ENCODE measurements at places on chromosomes 6 and 20. TPM values are rescaled to one million over a fixed set of nuclear protein-coding genes. Genes with fewer than 3 reads are reported as not detected.

- peaks cover 56% of the 10 kb centered on the region for H3K36me3 ChIP-seq
- peak overlapping the region; percentile 93 for H3K27ac ChIP-seq
- no peaks in the 10 kb centered on the region for H3K27me3 ChIP-seq
Measured at GRCh38 chr6:35309611-35310264, 12.1 kb downstream of the DEF6 start.

The APOBEC2 gene
- not detected for total RNA-seq

- DNase-seq = no peak
- no peaks in the 10 kb centered on the region for H3K36me3 ChIP-seq
- no peak overlapping the region for H3K4me3 ChIP-seq
- H3K27ac ChIP-seq = no peak overlapping the region
- peaks cover 16% of the 10 kb centered on the region for H3K27me3 ChIP-seq
- H3K4me1 ChIP-seq = peaks cover 27% of the 10 kb centered on the region
Measured at GRCh38 chr6:16823718-16824352, 62.6 kb upstream of the ATXN1 start.

The FOXS1 gene
- total RNA-seq = not detected

The OR2B6 gene
- not detected for total RNA-seq

DNA sequence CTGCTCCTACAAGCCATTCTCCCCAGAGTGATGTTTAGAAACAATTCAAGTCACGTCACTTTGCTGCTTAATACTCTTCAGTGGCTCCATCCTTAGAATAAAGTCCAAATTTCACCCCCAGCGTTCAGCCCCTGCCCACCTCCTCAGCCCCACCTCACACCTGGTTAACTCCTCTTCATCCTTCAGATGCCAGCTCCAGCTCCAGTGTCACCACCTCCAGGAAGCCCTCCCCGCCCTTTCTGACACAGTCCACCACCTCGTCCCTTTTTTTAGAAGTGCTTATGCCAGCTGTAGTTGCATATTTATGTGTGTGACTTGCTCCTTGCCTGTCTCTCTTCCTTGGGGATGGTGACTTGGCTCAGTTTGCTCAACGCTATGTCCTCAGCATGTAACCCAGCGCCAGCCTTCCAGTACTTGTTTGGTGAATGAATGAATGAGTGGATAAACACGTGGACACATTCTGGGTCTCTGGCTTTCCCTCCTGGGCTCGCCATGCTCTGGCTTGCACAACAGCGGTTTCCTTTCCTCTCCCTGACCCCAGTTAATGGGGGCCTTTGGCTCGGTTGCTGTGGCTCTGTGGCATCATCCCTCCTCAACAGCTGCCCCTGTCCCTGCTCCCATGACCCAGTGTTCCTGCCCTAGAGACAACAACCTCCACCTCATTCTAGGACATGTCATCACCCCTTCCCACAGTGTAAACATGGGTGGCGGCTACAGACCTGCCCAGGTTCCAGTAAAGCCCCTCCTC is 3.7 kb upstream of the IP6K3 start:
- no peaks in the 10 kb centered on the region for H3K4me1 ChIP-seq
- H3K27ac ChIP-seq = no peak overlapping the region
- H3K4me3 ChIP-seq = no peak overlapping the region
- peaks cover 9% of the 10 kb centered on the region for H3K27me3 ChIP-seq
- DNase-seq = no peak

- H3K27ac ChIP-seq = peak overlapping the region; percentile 24
Measured at GRCh38 chr20:48657426-48658197, 170.2 kb downstream of the PREX1 start.

- no peak overlapping the region for H3K4me3 ChIP-seq
- H3K27ac ChIP-seq = no peak overlapping the region
- peaks cover 18% of the 10 kb centered on the region for H3K27me3 ChIP-seq
- H3K4me1 ChIP-seq = no peaks in the 10 kb centered on the region
- H3K36me3 ChIP-seq = peaks cover 2% of the 10 kb centered on the region
Measured at GRCh38 chr20:2759143-2759542, 41.3 kb downstream of the CPXM1 start.

GRCh38 chr20:21693322-21693721 is 12.1 kb upstream of the PAX1 start:
- no peak overlapping the region for H3K27ac ChIP-seq
- no peaks in the 10 kb centered on the region for H3K4me1 ChIP-seq
- no peak for DNase-seq

DNA sequence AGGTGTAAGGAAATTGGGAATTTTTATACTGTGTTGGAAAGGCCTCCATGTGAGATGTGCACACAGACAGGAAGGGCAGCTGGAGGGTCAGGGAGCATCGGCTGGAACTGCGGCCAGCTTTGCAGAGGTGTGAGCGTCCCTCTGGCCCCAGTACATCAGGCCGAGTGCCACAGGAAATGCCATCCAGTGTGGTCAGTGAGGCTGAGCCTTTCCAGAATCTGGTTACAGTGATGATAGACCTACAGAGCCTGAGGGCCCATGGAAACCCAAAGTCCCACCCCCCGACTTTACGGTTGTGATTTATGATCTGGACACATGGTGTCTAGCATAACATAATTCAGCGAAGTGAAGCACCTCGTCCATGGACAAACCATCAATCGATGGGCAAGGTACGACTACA is 137.3 kb upstream of the PDE10A start:
- DNase-seq = no peak
- H3K36me3 ChIP-seq = no peaks in the 10 kb centered on the region
- H3K4me3 ChIP-seq = no peak overlapping the region
- H3K27me3 ChIP-seq = peaks cover 10% of the 10 kb centered on the region
- no peaks in the 10 kb centered on the region for H3K4me1 ChIP-seq
- no peak overlapping the region for H3K27ac ChIP-seq

DNA sequence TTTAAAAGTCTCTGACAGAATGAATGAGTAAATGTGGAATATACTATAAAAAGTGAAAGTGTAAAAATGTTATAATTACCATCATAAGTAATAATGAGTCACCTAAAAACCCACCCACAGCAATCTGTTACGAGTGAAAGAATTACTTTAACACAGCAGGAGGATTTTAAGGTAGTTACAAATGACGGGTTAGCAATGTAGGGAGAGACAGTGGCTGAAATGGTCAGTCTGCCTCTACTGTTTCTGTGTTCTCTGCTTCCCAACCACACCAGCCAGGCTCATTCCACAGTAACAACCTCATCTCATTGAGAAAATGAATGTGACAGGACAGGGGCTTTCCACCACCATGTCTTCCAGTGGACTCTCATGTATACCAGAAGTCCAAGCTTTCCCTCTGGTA is 124.4 kb upstream of the KCNK16 start:
- no peak overlapping the region for H3K4me3 ChIP-seq
- H3K27ac ChIP-seq = no peak overlapping the region
- no peaks in the 10 kb centered on the region for H3K4me1 ChIP-seq
- no peak for DNase-seq
- H3K36me3 ChIP-seq = no peaks in the 10 kb centered on the region
- H3K27me3 ChIP-seq = no peaks in the 10 kb centered on the region

The SLC22A2 gene
- not detected for total RNA-seq

GRCh38 chr6:43628393-43629103 is 516 bp downstream of the GTPBP2 start:
- H3K4me1 ChIP-seq = peaks cover 42% of the 10 kb centered on the region
- peak; percentile 48 for DNase-seq
- peak overlapping the region; percentile 90 for H3K27ac ChIP-seq
- peak overlapping the region; percentile 99 for H3K4me3 ChIP-seq
- H3K27me3 ChIP-seq = no peaks in the 10 kb centered on the region
- peaks cover 34% of the 10 kb centered on the region for H3K36me3 ChIP-seq

GRCh38 chr20:51184289-51184688 is 161.4 kb upstream of the KCNG1 start:
- H3K27me3 ChIP-seq = peaks cover 14% of the 10 kb centered on the region
- DNase-seq = no peak
- H3K36me3 ChIP-seq = no peaks in the 10 kb centered on the region
- H3K27ac ChIP-seq = no peak overlapping the region

DNA sequence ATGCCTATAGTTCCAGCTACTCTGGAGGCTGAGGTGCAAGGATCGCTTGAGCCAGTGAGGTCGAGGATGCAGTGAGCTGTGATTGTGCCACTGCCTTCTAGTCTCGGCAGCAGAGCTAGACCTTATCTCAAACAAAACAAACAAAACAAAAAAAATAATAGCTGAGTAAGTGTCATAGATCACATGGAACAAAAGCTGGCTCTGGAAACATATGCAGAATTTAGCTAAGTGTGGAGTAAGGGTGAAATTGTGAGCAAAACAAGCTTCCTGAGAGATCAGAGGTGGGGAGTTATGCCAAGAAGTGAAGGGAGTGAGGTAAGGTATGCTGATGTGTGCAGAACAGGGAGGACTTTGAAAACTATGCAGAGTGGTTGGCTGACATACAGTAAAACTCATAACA is 18.7 kb downstream of the SGK1 start:
- H3K27ac ChIP-seq = no peak overlapping the region
- H3K4me1 ChIP-seq = peaks cover 27% of the 10 kb centered on the region
- DNase-seq = no peak
- H3K27me3 ChIP-seq = no peaks in the 10 kb centered on the region
- H3K36me3 ChIP-seq = peaks cover 1% of the 10 kb centered on the region

DNA sequence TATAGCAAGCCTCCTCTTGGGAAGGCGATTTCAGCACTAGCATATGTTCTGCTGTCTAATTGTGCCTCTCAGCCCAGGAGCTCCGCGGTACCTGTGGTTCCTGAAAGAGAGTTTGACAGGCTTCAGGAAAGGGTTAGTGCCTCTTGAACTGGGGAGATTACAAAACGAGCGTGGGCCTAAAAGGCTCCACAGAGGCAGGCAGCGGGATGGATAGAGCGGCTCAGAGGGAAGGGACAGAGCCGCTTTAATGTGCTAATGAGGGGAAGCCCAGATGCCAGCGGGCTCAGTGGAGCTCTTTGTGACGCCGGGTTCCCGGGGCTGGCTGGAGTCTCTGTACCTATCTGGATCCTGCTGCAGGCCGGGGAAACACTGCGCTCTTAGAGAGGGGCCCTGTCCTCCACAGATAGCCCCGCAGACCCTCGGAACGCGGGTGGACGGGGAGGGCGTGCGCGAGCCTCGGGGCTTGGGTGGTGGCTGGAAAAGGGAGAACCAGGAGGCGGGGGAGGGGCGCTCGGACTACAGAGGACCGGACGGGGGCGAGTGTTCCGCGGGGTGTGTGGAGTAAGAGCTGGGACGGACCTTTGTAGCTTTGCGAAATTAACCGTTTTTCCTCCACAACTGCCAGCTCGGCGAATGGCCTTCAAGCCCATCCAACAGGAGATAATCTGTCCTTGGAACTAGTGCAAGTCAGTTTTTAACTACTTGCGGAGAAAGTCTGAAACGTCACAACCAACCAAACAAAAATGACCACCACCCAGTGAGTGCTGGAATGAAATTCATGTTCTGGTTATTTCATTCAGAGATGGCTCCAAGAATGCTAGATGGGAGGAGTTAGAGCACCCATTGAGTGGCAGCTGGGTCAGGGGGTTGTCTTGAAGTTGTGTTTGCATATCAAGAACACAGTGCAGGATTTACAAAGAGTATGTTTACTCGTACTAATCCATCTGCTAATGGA is 13.0 kb downstream of the SLC35F1 start:
- no peaks in the 10 kb centered on the region for H3K36me3 ChIP-seq
- peaks cover 6% of the 10 kb centered on the region for H3K27me3 ChIP-seq
- no peaks in the 10 kb centered on the region for H3K4me1 ChIP-seq
- no peak overlapping the region for H3K27ac ChIP-seq
- DNase-seq = no peak

The PBOV1 gene
- not detected for total RNA-seq

GRCh38 chr6:25239498-25239897 is 39.7 kb upstream of the CARMIL1 start:
- peaks cover 8% of the 10 kb centered on the region for H3K4me1 ChIP-seq
- no peak overlapping the region for H3K27ac ChIP-seq
- DNase-seq = no peak
- H3K36me3 ChIP-seq = no peaks in the 10 kb centered on the region
- H3K4me3 ChIP-seq = no peak overlapping the region
